ENCODE measurements at places on chromosomes 13 and 19.

DNA sequence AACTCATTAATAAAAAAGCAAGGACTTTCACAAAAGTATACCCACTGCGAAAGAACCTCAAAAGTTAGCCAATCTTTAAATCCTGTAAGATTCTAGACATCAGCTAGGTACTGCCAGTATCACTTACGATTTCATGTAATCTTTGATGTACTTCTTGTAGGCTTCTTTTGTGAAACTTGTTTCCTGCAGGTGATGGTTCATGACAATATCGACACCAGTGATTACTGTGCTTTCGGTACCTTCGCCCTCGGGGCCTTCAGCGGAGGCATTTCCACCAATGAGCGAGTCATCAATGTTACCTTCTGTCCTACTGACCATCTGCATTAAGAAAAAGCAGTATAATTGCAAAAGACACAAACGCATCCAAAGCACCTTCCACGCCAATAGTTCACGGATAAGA lies 1.1 kb downstream of the TPT1 start:
- H3K4me3 ChIP-seq, result peak overlapping the region; percentile 86
- H3K4me1 ChIP-seq, result peaks cover 65% of the 10 kb centered on the region
- DNase-seq, result no peak
- no peaks in the 10 kb centered on the region for H3K27me3 ChIP-seq

- H3K4me3 ChIP-seq, result no peak overlapping the region
- peaks cover 33% of the 10 kb centered on the region for H3K36me3 ChIP-seq
- H3K27ac ChIP-seq, result no peak overlapping the region
- no peak for DNase-seq
- H3K4me1 ChIP-seq, result peaks cover 43% of the 10 kb centered on the region
Measured at GRCh38 chr19:14514215-14514863, 3.9 kb downstream of the DNAJB1 start.

GRCh38 chr13:57825066-57825465 lies 193.5 kb downstream of the PCDH17 start:
- no peak overlapping the region for H3K27ac ChIP-seq
- no peak for DNase-seq
- no peaks in the 10 kb centered on the region for H3K4me1 ChIP-seq
- H3K36me3 ChIP-seq, result no peaks in the 10 kb centered on the region

GRCh38 chr13:62512194-62513141 lies 1096.8 kb upstream of the PCDH20 start:
- no peak overlapping the region for H3K4me3 ChIP-seq
- H3K27me3 ChIP-seq, result no peaks in the 10 kb centered on the region
- DNase-seq, result no peak

- H3K4me1 ChIP-seq, result peaks cover 25% of the 10 kb centered on the region
- DNase-seq, result no peak
- peaks cover 4% of the 10 kb centered on the region for H3K36me3 ChIP-seq
- peak overlapping the region; percentile 47 for H3K27ac ChIP-seq
- H3K4me3 ChIP-seq, result peak overlapping the region; percentile 19
Measured at GRCh38 chr13:106507560-106508274, 27.7 kb downstream of the EFNB2 start.

- peaks cover 2% of the 10 kb centered on the region for H3K4me1 ChIP-seq
- H3K4me3 ChIP-seq, result no peak overlapping the region
- no peaks in the 10 kb centered on the region for H3K36me3 ChIP-seq
- no peaks in the 10 kb centered on the region for H3K27me3 ChIP-seq
- no peak overlapping the region for H3K27ac ChIP-seq
Measured at GRCh38 chr13:28854657-28855056, 34.5 kb downstream of the MTUS2 start.

- H3K27ac ChIP-seq, result no peak overlapping the region
- peaks cover 27% of the 10 kb centered on the region for H3K4me1 ChIP-seq
- peaks cover 43% of the 10 kb centered on the region for H3K36me3 ChIP-seq
- no peak overlapping the region for H3K4me3 ChIP-seq
- no peaks in the 10 kb centered on the region for H3K27me3 ChIP-seq
Measured at GRCh38 chr19:18441804-18442788, 4.2 kb upstream of the ISYNA1 start.

- H3K4me1 ChIP-seq, result peaks cover 18% of the 10 kb centered on the region
- H3K27ac ChIP-seq, result peak overlapping the region; percentile 50
- H3K27me3 ChIP-seq, result no peaks in the 10 kb centered on the region
- DNase-seq, result peak; percentile 96
- no peak overlapping the region for H3K4me3 ChIP-seq
- no peaks in the 10 kb centered on the region for H3K36me3 ChIP-seq
Measured at GRCh38 chr19:51799034-51799773, 4.2 kb downstream of the FPR3 start.

DNA sequence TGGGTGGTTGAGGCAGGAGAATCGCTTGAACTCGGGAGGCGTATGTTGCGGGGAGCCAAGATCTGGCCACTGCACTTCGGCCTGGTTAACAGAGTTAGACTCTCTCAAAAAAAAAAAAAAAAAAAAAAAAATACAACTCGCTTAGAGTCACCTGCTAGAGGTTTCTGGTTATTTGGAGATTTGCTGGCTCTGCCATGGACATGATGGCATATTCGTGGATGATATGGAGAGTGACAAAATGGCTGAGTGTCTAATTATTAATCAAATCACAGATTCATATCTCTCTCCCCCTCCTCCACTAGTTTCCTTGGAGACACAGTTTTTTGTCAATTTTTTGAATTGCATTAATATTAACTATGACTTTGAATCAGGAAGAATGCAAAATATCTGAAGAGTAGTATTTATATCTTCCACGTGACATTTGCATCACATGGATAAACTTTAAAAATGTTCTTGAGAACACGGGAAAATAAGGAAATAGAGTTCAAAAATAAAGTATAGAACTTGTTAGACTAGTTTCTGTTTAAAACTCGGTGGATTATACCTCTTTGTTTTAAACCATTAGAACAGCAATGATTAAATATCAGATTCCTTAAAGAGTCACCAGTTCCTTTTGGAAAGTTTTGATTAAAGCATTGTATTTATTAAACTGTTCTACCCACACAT lies 47.8 kb downstream of the KLF5 start:
- DNase-seq, result no peak
- H3K4me1 ChIP-seq, result no peaks in the 10 kb centered on the region
- no peak overlapping the region for H3K4me3 ChIP-seq

GRCh38 chr13:48682436-48682835 lies 28.7 kb downstream of the CYSLTR2 start:
- H3K36me3 ChIP-seq, result no peaks in the 10 kb centered on the region
- no peaks in the 10 kb centered on the region for H3K27me3 ChIP-seq
- DNase-seq, result no peak
- no peaks in the 10 kb centered on the region for H3K4me1 ChIP-seq
- H3K4me3 ChIP-seq, result no peak overlapping the region
- no peak overlapping the region for H3K27ac ChIP-seq

DNA sequence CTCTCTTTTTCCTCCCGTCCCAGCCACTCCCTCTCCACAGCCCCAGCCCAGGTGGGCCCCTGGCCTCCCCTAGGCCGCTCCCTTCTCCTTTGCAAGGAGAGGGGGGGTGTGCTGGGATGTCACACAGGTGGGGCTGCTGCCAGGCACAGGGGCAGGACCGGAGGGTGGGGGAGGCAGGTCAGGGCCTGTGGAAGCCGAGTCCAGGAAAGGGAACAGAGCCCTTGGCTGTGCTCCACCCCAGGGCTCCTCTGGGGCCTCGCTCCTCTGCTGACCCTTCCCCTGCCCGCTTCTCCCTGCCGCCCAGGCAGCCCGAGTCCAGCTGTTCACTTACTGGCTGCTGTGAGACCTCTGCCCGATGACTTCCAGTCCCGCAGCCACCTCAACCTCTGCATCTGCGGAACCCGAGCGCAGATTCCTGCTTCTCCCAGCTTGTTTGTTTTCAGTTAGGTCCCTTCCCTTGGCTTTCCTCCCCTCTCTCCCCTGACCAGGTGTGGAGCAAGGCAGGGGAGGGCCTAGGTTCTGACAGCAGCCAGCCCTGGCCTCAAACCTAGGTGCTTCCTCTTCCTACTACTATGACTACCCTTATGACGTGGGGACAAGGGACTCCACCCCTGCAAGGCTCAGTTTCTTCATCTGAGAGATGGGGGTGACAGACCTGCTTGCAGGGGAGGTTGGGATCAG lies 850 bp upstream of the KLK11 start:
- no peak overlapping the region for H3K4me3 ChIP-seq
- H3K4me1 ChIP-seq, result no peaks in the 10 kb centered on the region
- no peaks in the 10 kb centered on the region for H3K27me3 ChIP-seq
- H3K27ac ChIP-seq, result no peak overlapping the region

DNA sequence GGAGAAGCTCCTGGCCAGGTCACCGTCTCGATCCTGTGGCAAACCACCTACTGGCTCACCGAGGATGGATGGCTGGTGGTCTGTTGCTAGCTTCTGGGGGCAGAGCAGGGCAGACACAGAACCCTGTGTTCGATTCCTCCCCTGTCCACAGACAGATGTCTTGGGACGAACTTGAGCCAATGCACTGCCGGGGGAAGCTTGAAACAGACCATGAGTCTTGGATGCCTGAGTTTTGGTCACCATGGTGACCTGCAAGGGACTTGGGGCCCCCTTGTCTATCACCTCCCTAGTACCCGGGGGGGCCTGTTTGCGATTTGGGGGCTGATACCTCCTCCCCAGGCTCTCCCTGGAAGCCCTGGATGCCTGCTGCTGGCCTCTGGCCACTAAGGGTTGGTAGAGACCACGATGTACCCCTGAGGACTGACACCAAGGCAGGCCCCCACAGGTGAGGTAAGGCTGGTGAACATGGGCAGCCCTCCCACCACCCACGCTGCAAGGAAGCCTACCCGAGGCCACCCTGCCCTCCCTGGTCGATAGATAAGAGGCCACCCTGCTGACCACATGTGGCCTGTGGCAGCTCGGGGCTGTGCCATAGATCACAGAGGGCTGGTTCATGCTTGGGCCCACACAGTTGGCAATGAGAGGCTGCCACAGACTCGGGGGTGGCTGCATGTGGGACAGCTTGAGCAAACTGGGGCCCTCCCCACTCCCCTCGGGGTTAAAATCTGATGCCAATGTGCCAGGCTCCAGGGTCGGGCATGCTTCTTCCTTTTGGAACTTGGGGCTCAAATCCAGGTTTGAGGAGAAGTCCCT lies 10.7 kb downstream of the IQCN start:
- no peak overlapping the region for H3K27ac ChIP-seq
- no peaks in the 10 kb centered on the region for H3K4me1 ChIP-seq
- no peak for DNase-seq
- no peaks in the 10 kb centered on the region for H3K27me3 ChIP-seq
- no peak overlapping the region for H3K4me3 ChIP-seq

- H3K27ac ChIP-seq, result no peak overlapping the region
- no peaks in the 10 kb centered on the region for H3K27me3 ChIP-seq
- H3K4me1 ChIP-seq, result peaks cover 8% of the 10 kb centered on the region
Measured at GRCh38 chr13:42064259-42064658, 15.8 kb downstream of the DGKH start.

GRCh38 chr13:73698859-73699258 lies 435.3 kb downstream of the KLF12 start:
- no peaks in the 10 kb centered on the region for H3K4me1 ChIP-seq
- H3K27ac ChIP-seq, result no peak overlapping the region
- H3K27me3 ChIP-seq, result no peaks in the 10 kb centered on the region
- peak; percentile 55 for DNase-seq

DNA sequence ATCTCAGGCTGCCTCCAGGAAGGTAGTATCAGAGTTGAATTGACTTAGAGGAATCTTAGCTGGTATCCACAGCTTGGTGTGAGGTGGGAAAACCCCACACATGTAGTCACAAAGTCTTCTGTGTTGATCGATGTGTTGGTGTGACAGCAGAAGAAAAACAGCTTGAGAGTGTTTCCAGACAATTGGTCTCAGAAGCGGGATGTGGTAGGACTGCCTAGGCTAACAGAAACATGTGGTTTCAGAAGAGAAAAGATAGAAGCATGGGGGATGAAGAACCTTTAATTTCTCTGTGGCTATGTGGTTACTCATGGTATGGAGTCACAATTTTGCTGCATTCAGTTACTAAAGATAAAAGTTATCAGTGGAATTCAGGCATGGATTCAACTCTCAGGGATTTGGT lies 134.7 kb upstream of the SLITRK5 start:
- H3K36me3 ChIP-seq, result no peaks in the 10 kb centered on the region
- H3K27ac ChIP-seq, result no peak overlapping the region
- H3K27me3 ChIP-seq, result no peaks in the 10 kb centered on the region
- H3K4me3 ChIP-seq, result no peak overlapping the region
- no peaks in the 10 kb centered on the region for H3K4me1 ChIP-seq

GRCh38 chr13:25114220-25114619 lies 18.3 kb downstream of the PABPC3 start:
- no peaks in the 10 kb centered on the region for H3K27me3 ChIP-seq
- no peaks in the 10 kb centered on the region for H3K36me3 ChIP-seq
- no peak overlapping the region for H3K27ac ChIP-seq
- no peak overlapping the region for H3K4me3 ChIP-seq
- H3K4me1 ChIP-seq, result no peaks in the 10 kb centered on the region

DNA sequence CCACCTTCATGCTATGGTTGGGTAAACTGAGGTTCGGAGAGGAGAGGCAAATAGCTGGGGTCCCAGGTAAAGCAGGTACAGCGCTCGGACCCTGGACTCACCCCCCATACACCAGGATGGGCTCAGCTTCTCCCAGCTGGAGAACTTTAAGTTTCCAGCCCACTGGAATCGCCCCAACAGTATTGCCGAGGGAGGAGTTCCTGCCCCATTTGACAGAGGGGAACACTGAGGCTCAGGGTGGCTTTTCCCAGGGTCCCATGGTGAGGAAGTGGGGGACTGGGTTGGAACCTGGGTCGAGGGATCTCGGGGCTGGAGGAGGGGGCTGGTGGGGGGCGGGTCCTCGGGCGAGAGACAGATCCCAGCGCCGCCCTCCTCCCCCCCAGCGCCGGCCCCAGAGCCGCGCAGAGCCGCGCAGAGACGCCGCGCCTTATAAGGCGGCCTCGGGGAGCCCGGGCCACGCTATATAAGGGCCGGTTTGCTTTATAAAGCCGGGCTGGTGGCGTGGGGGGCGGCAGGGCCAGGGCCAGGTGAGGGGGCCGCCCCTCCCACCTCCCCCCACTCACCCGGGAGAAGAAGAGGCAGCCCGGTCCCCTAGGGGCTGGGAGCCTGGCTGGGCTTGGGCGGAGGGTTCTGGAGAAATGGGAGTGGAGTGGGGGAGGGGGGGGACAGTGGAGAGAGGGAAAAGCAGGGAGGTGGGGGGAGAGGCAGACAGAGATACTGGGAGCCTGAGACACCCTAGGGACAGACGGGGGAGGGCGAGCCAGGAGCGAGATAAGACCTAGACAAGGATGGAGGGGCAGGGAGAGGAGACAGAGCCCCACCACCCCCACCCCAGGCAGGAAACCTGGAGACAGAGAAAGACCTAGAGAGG lies 1.1 kb downstream of the CNN1 start:
- H3K36me3 ChIP-seq, result peaks cover 7% of the 10 kb centered on the region
- peak overlapping the region; percentile 96 for H3K27ac ChIP-seq
- no peak for DNase-seq
- peaks cover 80% of the 10 kb centered on the region for H3K4me1 ChIP-seq

- peaks cover 38% of the 10 kb centered on the region for H3K36me3 ChIP-seq
- no peaks in the 10 kb centered on the region for H3K27me3 ChIP-seq
- DNase-seq, result no peak
- peak overlapping the region; percentile 74 for H3K4me3 ChIP-seq
Measured at GRCh38 chr19:7904074-7905020, 670 bp downstream of the MAP2K7 start.

GRCh38 chr19:2036424-2036823 lies 14.6 kb downstream of the MKNK2 start:
- peaks cover 32% of the 10 kb centered on the region for H3K36me3 ChIP-seq
- no peak overlapping the region for H3K27ac ChIP-seq
- H3K4me3 ChIP-seq, result no peak overlapping the region
- peaks cover 75% of the 10 kb centered on the region for H3K4me1 ChIP-seq
- no peaks in the 10 kb centered on the region for H3K27me3 ChIP-seq

GRCh38 chr19:29129148-29129547 lies 83.8 kb downstream of the UQCRFS1 start:
- no peak overlapping the region for H3K4me3 ChIP-seq
- H3K27ac ChIP-seq, result no peak overlapping the region
- no peaks in the 10 kb centered on the region for H3K4me1 ChIP-seq
- no peak for DNase-seq

- H3K36me3 ChIP-seq, result peaks cover 53% of the 10 kb centered on the region
- no peaks in the 10 kb centered on the region for H3K27me3 ChIP-seq
- no peak overlapping the region for H3K4me3 ChIP-seq
- H3K27ac ChIP-seq, result no peak overlapping the region
Measured at GRCh38 chr19:42295342-42295741, 6.6 kb upstream of the PRR19 start.

Data from esophagus muscularis mucosa (tissue), 4 donors.